ENCODE measurements at places on chromosomes 3 and 15. TPM values are rescaled to one million over a fixed set of nuclear protein-coding genes. Genes with fewer than 3 reads are reported as not detected.

- DNase-seq: peak; percentile 19
Measured at GRCh38 chr3:189331002-189331418, 159.2 kb downstream of the TPRG1 start.

CASR gene
- total RNA-seq: 0.17 TPM

MYLK gene
- not detected for total RNA-seq

DNA sequence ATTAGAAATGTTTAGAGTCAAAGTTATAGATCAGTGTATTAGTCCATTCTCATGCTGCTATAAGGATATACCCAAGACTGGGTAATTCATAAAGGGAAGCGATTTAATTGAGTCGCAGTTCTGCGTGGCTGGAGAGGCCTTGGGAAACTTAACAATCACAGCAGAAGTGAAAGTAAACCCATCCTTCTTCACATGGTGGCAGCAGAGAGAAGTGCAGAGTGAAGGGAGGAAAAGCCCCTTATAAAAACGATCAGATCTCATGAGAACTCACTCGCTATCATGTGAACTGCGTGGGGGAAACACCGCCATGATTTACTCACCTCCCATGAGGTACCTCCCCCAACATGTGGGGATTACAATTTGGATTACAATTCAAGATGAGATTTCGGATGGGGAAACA lies 871.5 kb downstream of the DIPK2A start:
- no peak for DNase-seq

DNA sequence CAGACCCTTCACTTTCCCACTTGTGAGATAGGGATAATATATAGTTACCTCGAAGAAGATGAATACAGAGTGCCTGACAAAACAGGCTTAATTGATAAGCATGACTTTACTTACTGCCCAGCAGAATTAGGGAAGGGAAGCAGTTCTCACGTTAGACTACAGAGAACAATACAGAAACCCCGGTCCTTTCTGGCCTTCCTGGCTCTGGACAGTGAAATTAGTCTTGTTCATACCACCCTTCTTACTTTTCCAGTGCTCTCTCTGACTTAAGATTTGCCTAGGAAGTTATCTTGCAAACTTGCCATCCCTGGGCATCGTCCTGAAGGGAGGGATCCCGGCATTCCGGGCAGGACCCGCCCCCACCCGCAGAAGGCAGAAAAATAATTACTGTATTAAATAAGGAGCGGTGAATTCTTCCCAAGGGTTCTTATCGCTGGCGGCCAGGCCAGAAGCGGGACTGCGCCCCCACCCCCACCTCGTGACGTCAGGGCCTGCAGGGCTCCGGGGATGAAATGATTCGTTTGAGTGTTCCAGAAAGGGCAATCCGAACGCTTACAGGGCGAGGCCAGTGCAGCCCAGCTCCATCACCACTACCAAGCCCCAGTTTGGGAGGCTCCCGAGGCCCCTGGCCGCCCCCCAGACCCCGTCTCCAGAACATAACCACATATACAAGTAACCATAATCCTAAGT lies 8.4 kb downstream of the SOX2 start:
- DNase-seq: no peak

CLCN2 gene
- total RNA-seq: 3.1 TPM

DNA sequence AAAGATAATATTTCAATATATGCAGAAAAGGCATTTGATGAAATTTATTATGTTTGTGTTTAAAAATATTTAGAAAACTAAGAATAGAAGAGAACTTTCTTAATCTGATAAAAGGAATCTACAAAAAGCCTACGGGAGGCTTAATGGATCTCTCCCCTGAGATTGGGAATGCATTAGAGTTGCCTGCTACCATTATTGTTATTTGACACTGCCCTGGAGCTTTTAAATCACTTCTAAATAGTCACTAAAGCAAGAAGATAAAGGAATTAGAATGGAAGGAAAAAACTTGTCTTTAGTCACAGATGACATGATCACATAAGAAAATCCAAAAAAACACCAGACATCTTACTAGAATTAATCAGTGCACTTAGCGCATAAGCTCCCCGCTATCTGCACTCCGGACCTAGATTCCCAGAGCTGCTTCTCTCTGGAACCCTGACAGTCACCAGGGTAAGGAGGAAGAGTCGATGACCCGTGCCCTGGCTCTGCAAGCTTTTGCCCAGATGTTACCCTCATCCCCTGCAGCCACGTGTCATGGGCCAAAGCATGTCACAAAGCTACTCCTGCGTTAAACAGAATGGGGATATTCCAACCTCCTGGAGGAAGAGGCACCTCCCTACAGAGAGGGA lies 97.1 kb downstream of the MINAR1 start:
- DNase-seq: no peak

DNA sequence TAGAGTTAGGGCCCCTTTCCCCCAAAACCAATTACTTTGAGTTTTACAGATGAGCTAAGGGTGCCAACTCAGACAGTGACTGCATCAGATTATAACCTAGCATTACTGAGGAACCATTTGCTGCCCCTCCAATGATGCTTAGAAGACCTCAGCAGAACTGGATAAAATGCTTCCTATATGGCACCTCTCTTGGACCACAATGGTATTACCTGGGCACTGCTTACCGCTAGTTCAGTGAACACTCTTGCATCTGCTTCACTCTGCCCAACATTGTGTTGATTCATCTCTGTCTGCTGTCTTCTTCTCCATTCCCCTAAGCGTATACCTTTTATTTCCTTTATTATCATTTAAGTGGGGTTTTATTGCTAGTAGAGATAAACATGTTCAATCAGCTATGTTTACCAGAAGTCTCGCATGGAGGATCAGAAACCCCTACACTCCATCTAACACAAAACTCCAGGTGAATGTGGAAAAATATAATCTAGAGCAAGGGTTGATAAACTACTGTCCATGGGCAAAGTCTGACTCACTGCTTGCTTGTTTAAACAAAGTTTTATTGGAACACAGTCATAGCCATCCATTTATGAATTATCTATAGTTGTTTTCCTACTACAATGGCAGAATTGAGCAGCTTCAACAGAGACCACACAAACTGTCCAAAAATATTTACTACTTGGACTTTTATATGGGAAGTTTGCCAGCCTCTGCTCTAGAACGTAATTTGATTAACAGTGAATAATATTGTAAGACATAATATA lies 100.2 kb upstream of the PTX3 start:
- DNase-seq: no peak

- DNase-seq: peak; percentile 48
Measured at GRCh38 chr3:194397757-194398312, 1.2 kb downstream of the GP5 start.

GOLGA8S gene
- total RNA-seq: 0.07 TPM

Measured in activated T-cell treated with anti-CD3 and anti-CD28 coated beads, Interleukin-2, amount 50 U/mL, for 72 hours (primary cell).